ENCODE measurements at places on chromosomes 13 and 19. TPM values are rescaled to one million over a fixed set of nuclear protein-coding genes. Genes with fewer than 3 reads are reported as not detected.
A peak's percentile ranks its signal among the peaks of the same experiment; 100 is the strongest.

DNA sequence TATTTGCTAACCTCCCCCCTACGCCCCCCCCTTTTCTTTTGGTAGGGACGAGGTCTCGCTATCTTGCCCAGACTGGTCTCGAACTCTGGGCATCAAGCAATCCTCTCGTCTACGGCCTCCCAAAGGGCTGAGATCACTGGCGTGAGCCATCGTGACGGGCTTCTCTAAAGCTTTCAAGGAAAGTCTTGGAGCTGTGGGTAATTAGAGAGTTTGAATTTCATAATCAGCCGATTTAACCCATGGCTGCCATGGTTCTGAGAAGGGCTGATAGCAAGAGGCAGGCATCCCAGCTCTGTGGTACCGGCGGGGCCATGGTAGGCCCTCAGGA, 679 bp upstream of the ABHD8 start:
- peak overlapping the region; percentile 24 for H3K27ac ChIP-seq
- no peak for DNase-seq
- no peaks in the 10 kb centered on the region for H3K36me3 ChIP-seq
- no peak overlapping the region for H3K4me3 ChIP-seq
- H3K27me3 ChIP-seq: no peaks in the 10 kb centered on the region

The MYO1F gene
- total RNA-seq: 0.13 TPM

- no peak overlapping the region for H3K27ac ChIP-seq
- no peak overlapping the region for H3K4me3 ChIP-seq
- no peaks in the 10 kb centered on the region for H3K27me3 ChIP-seq
- H3K4me1 ChIP-seq: no peaks in the 10 kb centered on the region
- no peak for DNase-seq
- H3K36me3 ChIP-seq: no peaks in the 10 kb centered on the region
These were observed 29.5 kb upstream of the SLC7A1 start for GRCh38 chr13:29624997-29625396.

- H3K36me3 ChIP-seq: no peaks in the 10 kb centered on the region
- H3K4me3 ChIP-seq: no peak overlapping the region
- peaks cover 11% of the 10 kb centered on the region for H3K4me1 ChIP-seq
- H3K27me3 ChIP-seq: no peaks in the 10 kb centered on the region
These were observed 49.8 kb downstream of the KATNAL1 start for GRCh38 chr13:30257468-30258099.

DNA sequence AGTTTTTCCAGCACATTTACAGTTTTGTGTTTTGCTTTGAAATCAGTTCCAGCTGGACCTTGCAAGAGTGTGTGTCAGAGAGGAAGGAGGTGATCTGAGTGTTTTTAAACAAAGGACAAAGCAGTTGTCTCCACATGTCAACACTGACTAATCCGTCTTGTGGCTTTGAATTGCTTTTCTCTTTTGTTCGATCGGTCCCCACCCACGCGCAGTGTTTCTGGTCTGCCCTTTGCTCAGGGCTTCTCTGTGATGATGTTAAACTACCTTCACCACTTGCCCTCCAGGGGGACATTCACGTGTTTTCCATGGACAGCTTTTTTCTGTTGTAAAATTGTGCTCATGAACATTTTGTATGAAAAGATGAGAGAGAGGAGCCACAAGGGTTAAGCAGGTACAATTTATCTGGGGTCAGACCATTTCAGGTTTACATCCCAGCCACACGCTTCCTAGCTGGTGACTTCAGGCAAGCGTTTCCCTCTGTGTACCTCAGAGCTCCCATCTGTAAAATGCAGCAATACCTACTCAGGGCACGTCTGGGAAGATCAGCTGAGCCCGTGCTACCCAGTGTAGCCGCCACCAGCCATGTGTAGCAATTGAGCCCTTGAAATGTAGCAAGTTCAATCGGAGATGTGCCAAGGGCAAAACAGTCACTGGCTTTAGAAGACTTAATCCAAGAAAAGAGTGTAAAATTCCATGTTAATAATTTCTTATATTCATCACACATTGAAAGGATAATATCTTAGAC, 13.5 kb upstream of the PLA2G4C start:
- H3K27me3 ChIP-seq: no peaks in the 10 kb centered on the region
- H3K4me1 ChIP-seq: peaks cover 5% of the 10 kb centered on the region

Data from hepatocyte (in vitro differentiated cells).